ENCODE measurements at places on chromosomes 13 and 19.

DNA sequence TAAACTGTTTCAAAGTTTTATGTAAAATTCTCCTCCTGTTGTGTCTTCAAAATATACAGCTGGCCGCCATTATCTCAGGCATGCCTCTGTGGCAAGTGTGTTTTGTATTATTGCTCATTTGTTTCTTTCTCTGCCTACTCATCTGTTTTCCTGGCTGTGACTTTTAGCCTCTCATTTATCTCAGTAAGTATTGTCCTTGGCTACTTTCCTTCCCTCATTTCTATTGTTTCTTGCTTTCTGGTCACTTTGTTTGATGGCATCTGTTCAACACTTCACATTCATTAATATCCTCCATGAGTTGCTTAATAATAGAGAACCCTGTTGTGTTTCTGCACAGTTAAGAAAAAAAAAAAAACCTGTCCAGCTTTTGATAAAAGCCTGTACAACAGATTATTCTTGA, 869.4 kb downstream of the PCDH17 start:
- DNase-seq = no peak

GRCh38 chr19:40422748-40423566, 2.8 kb downstream of the SERTAD1 start:
- no peak for DNase-seq

DNA sequence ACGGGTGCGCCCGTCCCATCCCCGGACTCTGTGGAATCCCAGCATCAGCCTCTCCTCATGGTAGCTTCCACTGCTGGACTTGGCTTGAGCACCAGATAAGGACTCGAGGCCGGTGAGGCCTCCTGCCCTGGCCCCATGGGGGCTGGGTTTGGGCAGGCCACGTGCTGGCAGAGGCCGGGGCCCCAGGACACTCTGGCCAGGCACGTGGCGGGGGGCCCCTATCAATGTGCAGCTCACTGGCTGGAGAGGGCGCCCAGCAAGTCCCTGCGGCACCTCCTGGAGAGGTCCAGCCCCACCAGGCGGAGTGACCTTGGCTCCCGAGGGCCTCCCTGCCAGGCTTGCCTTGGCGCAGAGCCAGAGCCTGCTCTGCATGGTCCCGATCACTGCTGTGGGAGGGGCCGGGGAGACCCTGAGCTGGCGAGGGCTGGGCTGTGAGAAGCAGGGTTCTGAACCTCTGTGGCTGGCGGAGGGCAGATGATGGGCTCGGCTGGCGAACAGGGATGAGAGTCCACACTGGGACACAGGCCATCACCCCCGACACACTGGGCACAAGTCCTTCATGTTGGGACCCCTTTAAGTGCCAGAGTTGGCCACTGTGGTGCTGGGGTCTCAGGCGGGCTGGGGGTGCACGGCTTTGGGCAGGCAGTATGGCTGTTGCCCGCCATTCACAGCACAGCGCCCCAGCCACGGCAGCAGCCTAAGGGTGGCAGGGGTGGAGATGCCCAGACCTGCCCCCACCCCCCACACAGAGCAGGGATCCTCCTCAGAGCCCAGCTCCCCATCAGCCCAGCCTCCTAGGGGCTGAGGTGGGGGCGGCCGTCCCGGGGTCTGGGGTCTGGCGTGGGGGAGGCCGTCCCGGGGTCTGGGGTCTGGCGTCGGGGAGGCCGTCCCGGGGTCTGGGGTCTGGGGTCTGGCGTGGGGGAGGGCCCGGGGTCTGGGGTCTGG, 19.1 kb downstream of the CEBPG start:
- no peak for DNase-seq

GRCh38 chr19:1819341-1820255, 7.5 kb upstream of the ATP8B3 start:
- DNase-seq = no peak

DNA sequence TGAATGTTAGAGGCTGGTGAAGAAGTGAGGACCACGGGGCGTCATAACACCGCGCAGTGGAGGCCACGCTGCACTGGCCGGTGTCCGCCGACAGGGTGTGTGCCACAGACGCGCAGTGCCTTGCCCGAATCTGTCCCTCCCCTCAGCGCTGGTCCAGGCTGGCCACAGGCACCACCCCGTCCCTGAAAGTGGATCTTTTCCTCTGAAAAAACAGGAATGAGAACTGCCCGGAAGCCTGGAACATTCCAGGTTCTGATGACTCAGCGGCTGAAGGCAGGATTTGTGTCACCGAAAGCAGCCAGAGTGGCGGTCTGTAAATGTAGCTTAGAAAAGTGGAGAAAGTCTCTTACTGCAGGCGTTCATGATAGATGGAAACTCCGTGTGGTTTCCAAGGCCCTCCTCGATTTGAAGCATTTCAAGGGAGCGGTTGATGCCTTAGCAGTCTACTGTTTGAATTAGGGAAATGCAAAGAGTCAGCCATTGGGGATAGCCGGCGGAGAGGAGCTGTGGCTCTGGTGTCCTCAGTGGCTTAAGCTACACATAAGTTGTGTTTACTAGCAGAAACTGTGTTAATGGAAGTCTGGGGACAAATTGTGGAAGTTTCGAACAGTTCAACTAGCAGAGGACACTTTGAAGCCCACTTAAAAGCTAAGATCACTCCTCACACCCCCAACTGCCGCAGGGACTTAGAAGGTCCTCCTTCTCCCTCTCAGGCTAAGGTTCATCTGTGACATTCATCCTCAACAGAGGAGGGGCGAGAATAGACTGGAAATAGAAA, 70.8 kb downstream of the NUFIP1 start:
- DNase-seq = peak; percentile 95

DNA sequence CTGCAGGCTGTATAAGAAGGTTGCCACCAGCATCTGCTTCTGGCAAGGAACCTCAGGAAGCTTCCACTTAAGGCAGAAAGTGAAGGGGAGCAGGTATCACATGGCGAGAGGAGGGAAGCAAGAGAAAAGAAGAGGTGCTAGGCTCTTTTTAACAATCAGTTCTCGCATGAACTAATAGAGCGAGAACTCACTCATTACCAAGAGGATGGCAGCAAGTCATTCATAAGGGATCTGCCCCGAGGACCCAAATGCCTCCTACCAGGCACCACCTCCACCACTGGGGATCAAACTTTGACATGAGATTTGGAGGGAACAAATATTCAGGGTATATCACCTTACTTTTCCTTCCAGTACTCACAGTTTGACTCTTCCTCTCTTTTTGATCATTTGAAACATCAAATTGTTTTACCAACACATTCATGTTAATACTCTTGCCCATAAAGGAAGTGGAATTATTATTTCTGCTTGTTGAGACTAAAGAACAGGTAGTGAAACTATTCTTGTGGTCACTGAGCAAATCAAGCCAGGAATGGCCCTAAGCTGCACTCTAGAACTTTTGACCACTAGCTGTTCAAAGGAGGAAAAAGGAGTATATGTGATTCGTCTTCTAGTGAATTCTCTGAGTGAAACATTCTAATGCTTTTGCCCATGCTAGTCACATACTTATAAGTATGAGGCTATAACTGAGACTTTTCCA, 45.0 kb downstream of the LACC1 start:
- DNase-seq = no peak

GRCh38 chr19:5867201-5868136, 2.9 kb downstream of the FUT5 start:
- DNase-seq = no peak

GRCh38 chr13:30715837-30716236, 19.5 kb upstream of the ALOX5AP start:
- DNase-seq = no peak

- no peak for DNase-seq
Measured at GRCh38 chr13:31850041-31850555, 110.8 kb downstream of the RXFP2 start.

- DNase-seq = no peak
Measured at GRCh38 chr19:39946532-39946931, 12.1 kb upstream of the FCGBP start.

DNA sequence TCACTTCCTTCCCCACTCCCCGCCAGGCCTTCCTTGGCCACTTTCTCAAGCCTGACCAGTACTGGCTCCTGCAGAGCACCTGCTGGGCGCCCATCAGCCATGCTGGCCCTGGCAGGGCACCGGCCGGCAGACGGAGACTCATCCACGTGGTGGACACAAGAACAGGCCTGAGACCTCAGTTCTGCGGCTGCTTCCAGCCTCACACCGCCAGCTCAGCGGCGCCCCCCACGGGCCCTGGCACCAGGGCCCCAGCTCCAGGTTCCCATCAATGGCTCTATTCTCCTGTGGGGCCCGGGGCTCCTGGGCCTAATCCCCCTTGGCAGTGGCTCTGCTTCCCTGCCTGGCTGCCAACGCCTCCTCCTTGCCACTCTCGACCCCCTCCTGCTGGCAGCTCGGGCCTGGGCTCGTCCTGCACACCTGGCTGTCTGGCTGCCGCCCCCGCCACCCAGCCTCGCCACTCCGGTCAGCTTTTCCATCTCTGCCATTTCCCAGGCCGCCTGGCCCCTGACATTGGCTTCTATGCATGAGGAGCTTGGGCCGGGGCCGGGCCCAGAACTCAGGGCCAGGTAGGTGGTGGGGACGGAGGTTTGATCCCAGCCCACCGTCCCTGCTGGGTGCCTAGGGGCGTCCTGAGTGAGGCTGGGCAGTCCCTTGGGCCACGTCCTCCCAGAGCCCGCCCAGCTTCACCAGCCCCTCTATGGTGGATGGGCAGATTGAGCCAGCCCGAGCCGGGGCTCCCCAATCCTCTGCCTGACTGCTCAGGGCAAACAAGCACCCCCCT, 6.2 kb downstream of the NDUFA11 start:
- DNase-seq = no peak

DNA sequence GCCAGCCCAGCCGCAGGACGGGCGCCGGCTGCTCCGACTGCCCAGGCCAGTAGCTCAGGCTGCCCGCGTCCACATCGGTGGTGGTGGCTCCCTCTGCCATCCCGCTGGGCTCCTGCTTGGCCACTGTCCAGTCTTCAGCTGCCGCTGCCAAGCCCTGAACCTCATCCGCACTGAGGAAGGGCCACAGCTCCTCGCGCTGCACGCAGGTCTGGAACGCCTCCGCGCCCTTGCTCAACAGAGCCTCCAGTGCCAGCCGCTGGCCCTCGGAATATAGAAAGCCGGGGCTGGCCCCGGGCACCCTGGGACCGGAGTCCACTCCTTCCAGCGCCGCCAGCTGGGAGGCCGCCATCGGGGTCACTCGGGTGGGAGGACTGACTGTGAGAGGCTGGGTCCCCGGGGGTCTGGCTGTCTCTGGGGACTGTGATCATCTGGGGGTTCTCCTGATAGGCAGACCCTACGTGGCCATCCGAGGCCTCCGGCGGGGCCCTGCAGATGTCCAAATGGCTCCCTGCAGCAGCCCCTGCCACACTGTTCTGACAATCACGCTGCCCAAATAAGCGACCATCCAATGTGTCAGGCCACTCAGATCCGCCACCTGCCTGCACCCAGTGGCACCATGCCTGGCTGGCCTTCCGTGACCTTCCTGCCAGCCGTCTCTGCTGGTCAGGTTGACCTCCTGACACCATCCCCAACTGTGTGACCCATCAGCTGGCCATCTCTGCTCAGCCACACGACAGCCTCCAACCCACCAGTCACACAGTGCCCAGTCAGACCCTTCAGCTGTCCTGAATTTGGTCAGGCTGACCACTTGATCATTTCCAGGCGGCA, 1.6 kb downstream of the FAM83E start:
- DNase-seq = no peak

DNA sequence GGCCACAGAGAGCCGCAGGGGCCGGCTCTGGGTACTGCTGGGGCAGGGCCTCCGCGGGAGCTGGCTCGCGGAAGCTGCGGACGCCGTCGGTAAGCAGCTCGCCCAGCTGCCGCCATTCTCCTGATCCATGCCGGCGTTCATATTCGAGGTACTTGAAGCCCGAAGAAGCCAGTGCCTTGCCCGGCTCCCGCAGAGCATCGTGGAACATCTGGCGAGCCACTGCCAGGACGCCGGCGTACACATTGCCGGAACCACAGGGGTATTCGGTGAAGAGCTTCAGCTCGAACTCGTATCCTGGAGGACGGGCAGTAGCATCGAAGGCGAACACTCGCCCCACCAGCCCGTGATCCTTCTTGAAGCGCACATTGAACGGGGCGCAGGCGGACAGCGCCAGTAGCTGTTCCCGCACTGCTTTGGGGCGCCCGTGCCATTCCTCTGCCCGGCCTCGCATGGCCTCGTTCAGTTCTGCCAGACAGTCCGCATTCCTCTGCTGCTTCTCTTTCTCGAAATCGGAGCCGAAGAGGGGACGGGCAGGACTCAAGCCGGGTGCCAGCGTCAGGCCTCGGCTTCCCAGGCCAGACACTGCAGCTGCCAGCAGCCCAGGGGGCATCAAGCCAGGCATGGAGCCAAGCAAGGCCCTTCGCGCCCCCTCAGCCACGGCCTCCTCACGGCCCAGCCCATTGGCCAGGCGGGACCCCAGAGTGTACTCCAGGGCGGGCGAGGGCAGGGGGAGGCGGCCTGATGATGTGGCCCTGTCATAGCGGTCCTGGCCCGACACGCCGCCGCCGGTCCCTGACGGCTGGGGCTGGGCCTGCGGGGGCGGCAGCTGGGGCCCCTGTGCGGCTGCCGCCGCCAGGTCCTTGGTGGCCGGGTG, 1.0 kb downstream of the IRF2BP1 start:
- no peak for DNase-seq

DNA sequence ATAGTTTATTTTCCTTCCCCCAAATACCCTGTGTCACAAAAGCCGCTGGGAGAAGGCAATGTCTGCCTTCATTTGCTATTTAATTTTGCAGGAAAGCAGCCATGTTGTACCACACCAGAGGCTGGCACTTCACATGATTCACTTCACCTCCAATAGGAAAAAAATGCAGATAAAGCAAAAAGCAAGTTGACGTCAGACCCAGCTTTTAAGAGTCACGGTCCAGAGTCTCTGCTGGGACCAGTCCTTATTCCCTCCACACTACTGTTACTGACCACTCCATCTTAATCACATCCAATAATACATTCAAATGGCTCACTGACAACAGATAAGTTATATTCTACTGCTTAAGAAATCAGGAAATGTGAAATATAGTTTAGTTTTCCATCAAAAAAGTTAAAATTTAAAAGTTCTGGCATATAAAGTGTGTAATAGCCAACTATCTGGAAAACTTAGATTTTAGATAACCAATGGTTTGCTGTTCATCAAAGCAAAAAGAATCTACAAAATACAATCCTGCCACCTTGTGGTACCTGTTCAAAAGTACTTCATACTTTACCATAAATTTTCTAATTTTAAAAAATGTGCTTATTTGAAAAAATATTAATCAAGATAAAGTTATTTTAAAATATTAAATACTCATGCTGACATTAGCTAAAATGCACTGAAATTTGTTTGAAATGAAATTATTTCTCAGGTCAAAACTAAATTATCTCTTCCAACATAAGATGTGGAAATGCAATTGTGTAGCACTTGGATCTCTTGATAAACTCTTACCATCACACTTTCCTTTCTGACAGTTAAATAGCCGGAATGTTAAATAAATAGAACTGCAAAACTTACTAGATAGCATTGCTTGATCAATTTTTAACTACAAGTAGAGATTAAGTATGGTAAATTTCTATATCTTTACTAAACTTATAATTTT, 97.3 kb downstream of the SERP2 start:
- DNase-seq = no peak

GRCh38 chr13:60398379-60398891, 1.4 kb downstream of the TDRD3 start:
- DNase-seq = no peak

GRCh38 chr19:38055655-38056521, 148.9 kb downstream of the SIPA1L3 start:
- DNase-seq = no peak

GRCh38 chr13:70415136-70415535, 306.9 kb upstream of the KLHL1 start:
- DNase-seq = no peak
